ENCODE measurements at places on chromosomes 6 and 20.
A peak's percentile ranks its signal among the peaks of the same experiment; 100 is the strongest.

GRCh38 chr6:165663377-165663735 lies 315 bp upstream of the PDE10A start:
- DNase-seq, result peak; percentile 70

DNA sequence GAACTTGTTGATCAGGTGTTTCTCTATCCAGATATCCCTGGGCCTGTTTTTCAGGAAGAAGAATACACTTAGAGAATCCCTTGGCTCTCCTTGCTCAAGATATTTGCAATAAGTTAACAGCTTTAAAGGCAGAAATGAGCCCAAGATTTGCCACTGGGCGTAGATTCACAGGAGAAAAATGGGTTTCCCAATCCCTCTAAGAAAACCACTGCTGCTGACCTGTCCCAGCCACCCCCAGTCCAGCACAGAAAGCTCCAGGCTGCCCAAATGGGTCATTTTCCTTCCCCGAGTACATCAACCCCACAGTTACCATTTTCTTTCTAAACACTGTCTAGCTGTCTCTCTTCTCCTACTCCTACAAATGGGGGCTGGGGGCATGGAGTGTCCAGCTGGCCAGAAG lies 67.3 kb downstream of the ANKRD60 start:
- no peak for DNase-seq

- DNase-seq, result no peak
Observed at GRCh38 chr20:49477200-49477599, 5.3 kb downstream of the KCNB1 start.

DNA sequence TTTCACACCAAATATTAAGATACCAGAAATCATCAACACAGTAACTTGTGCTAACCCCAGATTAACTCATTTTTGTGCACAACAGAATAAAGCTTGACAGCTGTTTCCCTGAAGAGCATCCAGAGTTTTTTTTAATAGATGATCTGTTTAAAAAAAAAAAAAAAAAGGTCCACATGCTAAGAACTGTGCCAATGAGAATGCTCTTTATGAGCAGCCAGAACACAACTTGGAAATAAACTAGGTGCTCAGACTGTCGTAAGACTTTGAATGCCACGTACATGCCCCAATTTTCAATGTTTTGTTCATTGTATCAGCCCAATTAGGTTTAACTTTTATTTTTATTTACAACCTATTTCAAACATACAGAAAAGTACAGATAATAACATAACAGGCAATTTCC lies 47.3 kb downstream of the STAU1 start:
- no peak for DNase-seq

GRCh38 chr6:169344750-169345065 lies 91.1 kb upstream of the THBS2 start:
- peak; percentile 87 for DNase-seq

GRCh38 chr6:133980168-133980567 lies 27.1 kb downstream of the TBPL1 start:
- DNase-seq, result no peak

- no peak for DNase-seq
Observed at GRCh38 chr6:3966426-3966825, 112.5 kb downstream of the FAM217A start.

GRCh38 chr6:89562093-89562973 lies 76.2 kb downstream of the LYRM2 start:
- no peak for DNase-seq
